ENCODE measurements at places on chromosomes 16 and 17. TPM values are rescaled to one million over a fixed set of nuclear protein-coding genes. Genes with fewer than 3 reads are reported as not detected.

The KRTAP4-1 gene
- polyA plus RNA-seq, result not detected

- DNase-seq, result no peak
These were observed 51.1 kb downstream of the SF3B3 start for GRCh38 chr16:70574595-70575271.

DNA sequence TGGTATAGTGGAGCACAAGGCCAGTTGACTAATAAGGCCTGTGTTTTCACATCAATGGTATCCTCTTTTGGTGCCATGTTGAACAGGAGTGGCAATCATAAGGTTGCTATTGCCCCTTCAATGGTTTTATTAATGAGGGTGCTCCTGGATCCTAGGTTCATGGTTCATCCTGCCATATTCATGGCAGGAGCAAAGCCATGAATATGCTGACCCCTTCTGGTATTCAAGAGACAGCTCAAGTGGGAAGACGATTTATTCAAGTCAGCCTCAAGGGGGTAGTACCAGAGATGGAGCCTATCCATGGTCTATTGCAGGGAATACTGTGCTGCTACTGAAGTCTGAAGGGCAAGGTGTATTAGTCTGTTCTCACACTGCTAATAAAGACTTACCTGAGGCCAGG, 2.6 kb downstream of the ABCA9 start:
- DNase-seq, result no peak

The SLC7A6OS gene
- polyA plus RNA-seq, result 19.5 TPM

The LAT gene
- polyA plus RNA-seq, result 11.0 TPM

- DNase-seq, result no peak
These were observed 129.4 kb downstream of the TANGO6 start for GRCh38 chr16:68972720-68973119.

- no peak for DNase-seq
These were observed 122.8 kb upstream of the HS3ST4 start for GRCh38 chr16:25568991-25569390.

GRCh38 chr17:56739376-56739775, 94.3 kb downstream of the C17orf67 start:
- no peak for DNase-seq

The SDK2 gene
- polyA plus RNA-seq, result 8.8 TPM

DNA sequence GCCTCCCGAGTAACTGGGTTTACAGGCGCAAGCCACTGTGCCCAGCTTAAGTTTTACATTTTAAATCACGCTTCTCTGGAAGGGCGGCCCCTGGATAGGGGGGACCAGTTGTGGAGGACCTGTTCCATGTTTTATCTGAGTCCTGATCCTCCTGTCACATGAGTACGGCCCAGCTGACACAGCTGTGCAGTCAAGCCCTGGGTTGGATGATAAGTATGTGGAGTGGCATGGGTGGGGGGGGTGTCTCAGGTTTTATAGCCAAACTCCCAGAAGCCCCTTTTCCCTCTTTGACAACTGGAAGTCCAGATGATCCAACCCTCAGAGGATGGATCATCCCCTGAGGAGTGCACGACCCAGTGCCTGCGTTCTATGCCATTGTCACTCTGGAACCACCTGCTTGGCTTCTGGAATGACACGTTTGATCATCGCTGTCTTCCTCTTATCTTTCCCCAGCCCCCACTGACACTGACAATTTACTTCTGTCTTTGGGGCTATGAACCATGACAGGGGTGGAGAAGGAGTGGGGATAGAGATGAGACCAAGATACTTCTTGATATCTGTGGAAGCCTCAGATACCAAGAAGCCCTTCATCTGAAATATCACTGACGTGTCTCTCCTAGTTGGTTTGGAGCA, 191.2 kb downstream of the MSI2 start:
- no peak for DNase-seq

The CD79B gene
- polyA plus RNA-seq, result 2.8 TPM

- no peak for DNase-seq
These were observed 1.7 kb upstream of the PIGS start for GRCh38 chr17:28573040-28573380.

- no peak for DNase-seq
These were observed 22.5 kb downstream of the MILR1 start for GRCh38 chr17:64471440-64471839.

DNA sequence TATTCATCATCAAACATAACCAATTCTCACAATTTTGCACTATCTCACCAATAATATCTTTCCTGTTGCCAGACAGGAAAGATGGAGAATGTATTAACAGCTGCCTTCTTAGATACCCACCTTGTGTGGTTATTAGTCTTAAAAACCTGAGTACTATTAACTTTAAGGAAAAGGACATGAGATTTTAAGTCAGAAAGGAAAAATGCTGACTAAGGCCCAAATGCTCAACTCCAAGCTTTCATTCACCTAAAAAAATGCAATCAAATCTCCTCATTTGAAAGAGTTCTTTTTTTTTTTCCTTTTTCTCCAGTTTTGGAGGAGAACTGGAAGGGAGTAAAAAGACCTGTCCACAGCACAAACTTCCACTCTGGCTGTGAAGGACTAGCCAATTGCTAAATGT, 61.3 kb upstream of the PHOSPHO1 start:
- no peak for DNase-seq

The CLEC18B gene
- 113 TPM for polyA plus RNA-seq

The VMO1 gene
- polyA plus RNA-seq, result 0.64 TPM

The SLC16A13 gene
- 2.9 TPM for polyA plus RNA-seq

DNA sequence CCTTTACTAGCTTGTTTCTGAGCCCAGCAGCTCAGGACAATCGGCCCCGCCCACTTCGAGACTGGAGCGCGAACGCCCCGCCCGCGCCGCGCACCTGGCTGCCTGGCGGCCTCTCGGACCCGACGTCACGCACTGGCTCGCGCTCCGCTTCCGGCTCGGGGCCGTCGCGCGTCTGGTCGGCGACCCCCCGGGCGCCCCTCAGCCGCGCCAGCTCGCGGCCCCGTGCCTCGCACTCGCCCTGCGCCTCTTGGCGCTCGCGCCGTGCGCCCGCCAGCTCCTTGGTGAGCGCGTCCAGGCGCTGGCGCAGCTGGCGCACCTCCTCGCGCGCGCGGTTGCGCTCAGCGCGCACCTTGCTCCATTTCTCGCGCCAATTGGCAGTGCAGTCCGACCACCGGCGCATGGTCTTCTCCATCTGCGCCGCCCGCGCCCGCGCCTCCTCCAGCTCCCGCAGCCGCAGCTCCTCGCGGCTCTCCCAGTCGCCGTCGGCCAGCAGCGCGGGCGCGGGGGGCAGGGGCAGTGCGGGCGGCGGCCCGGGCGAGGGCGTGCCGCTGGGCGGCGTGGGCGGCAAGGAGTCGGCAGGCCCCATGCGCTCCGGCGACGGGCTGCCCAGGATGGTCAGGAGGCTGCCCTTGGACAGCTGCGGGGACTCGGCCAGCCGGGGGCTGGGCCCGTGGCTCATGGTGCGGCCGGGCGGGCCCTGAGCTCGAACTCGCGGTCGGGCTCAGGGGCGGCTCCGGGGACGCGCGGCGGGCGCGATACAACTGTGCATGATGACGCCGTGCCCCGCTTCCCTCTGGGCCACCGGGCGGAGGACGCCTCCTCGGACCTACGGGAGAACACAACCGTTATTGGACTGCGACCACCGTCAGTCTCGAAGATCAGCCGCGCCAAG, 7.6 kb downstream of the CCDC102A start:
- no peak for DNase-seq

The ICAM2 gene
- 30.8 TPM for polyA plus RNA-seq

The FOXN1 gene
- 0.33 TPM for polyA plus RNA-seq

- DNase-seq, result no peak
These were observed 31.0 kb upstream of the RHOT1 start for GRCh38 chr17:32111141-32111771.

The CRYBA1 gene
- not detected for polyA plus RNA-seq

- DNase-seq, result no peak
These were observed 23.0 kb downstream of the NPTX1 start for GRCh38 chr17:80453126-80453997.

The FAM234A gene
- 91.2 TPM for polyA plus RNA-seq

DNA sequence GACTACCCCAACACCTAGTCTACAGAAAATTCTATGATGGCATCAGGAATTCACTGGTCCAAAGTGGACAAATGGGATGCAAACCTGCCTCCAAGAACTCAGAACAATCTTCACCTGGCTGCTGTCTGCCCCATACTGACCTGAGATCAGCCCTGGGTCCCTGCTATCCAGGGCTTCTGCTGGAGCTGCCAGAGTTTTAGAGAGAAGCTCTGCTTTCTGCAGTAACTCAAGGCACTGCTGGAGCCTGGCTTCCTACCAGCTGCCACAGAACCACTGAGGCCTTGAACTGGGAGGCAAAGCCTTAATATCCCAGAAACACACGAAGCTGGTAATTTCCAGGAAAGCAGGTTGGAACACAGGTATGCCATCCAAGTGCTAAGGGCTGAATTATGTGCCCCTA, 7.5 kb downstream of the TMEM170A start:
- DNase-seq, result no peak

- DNase-seq, result no peak
These were observed 308.9 kb upstream of the MON1B start for GRCh38 chr16:76882105-76882504.

GRCh38 chr17:3738562-3739295, 15.0 kb downstream of the HASPIN start:
- no peak for DNase-seq

GRCh38 chr17:42174126-42174783, 6.7 kb downstream of the KCNH4 start:
- no peak for DNase-seq

DNA sequence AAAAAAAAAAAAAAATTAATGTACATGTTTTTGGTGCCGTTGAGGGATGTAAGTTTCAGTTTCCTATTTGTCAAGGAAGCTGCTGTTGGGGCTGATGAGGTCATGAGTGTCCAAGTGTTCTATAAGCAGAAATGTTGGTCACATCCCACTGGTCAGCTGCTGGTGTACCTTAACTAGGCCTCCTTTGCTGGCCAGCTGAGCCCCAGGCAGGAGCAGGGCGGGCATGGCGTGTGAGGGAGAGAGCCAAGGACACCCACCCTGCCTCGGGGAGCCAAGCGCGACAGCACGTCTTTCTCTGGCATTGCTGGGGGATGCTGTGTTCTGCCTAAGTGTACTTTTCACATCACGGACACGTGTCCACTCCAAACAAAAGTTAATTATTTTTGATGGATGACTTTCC, 108.1 kb upstream of the CDC42EP4 start:
- no peak for DNase-seq

GRCh38 chr17:7219812-7220592, at the start of the genes ACADVL and DLG4:
Gene ACADVL, plus strand, starts transcription at chr17:7219938. Its CDS starts 47 bp downstream, at chr17:7219985.
Gene DLG4, minus strand, starts transcription at chr17:7219836.
- no peak for DNase-seq

DNA sequence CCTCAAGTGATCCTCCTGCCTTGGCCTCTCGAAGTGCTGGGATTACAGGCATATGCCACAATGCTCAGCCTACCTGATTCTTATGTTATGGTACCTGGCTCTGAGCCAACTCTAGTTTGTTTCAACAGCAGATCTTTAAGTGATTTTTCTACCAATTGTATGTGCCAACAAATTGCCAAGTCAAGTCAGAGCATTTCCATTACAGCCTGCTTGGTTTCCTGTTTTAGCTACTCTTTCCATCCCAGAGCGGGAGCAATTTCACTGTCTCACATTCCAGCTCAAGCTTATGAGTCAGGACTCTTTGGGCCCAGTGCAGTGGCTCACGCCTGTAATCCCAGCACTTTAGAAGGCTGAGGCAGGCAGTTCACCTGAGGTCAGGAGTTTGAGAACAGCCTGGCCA, 30.8 kb upstream of the RBBP6 start:
- DNase-seq, result no peak

DNA sequence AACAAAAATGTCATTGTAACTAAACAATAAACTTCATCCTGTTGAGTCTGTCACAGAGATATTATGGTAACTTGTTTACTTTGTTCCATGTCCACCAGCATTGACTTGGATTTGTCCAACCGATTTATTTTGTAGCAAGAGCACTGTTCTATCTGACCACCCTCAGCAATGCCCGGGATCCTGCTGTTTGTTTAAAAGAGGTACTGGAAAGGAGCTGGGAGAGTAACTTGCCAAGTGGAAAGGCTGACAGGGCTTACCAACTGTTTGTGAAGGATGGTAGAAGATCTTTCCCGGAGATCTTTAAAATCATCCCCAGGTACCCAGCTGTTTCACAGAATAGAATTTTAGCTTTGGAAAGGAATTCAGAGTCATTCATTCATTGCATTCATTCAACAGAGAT, 59.1 kb upstream of the BCAR1 start:
- no peak for DNase-seq

GRCh38 chr16:69219279-69219678, 32.3 kb downstream of the SNTB2 start:
- no peak for DNase-seq

DNA sequence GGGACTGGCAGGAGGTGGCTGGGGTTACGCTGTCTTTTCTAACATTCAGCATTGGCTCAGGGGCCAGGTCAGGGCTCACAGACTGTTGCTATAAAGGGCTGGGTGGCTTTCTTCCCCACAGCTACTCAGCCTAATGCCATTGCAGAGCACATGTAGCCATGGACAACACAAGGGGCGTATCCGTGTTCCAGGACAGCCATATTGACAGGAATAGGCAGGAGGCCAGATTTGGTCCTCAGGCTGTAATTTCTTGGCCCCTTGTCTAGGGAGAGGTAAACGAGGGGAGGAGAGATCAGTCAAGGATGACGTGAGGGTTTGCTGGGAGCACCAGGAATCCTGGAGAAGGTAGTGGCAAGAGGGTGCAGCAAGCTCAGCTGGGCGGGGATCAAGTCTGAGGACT, 21.2 kb upstream of the MYO15B start:
- no peak for DNase-seq

GRCh38 chr17:17111401-17112393, 69.4 kb downstream of the MPRIP start:
- DNase-seq, result no peak

The KRT32 gene
- not detected for polyA plus RNA-seq

DNA sequence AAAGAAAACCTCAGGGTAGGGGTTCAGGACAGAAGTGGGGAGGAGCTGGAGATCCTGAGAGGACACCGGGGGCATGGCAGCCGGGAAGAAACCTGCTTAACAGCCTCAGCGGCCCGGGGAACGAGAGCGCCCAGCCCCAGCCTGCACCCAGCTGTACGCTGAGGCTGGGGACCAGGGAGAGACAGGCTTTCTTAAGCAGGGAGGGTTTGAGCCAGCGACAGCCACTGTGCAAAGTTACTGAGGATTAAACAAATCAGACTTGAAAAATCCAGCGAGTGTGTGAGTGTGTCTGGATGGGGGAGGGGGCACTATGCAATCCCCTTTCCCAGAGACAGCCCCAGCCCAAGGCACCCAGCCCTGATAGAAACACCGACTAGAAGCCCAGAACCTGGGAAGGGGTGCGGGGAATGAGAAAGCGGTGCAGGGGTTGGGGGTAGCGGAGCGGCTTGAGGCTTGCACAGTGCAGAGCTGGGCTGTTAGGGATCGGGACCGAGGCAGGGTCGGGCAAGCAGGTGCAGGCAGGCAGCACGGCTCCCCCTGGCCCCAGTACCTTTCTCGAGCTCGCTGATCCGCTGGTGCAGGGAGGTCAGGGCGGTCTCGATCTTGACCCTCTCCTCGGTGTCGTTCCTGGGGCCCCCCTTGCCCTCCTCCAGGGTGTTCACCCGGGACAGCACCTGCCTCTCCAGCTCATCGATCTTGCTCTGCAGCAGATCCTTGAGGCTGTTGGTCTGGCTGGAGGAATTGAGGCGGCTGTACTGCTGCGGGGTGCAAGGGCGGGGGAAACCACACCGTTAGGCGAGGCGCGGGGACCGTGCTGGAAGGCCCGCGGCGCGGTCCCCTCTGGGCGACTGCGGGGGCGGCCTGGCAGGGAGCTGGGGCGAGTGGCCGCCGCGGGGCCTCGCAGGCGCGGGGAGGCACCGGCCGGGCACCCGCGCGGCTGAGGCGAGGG, 1.2 kb downstream of the NPTX1 start:
- DNase-seq, result no peak

GRCh38 chr16:10675216-10675615, 19.5 kb downstream of the TEKT5 start:
- no peak for DNase-seq

- no peak for DNase-seq
These were observed 24.8 kb upstream of the PIK3R6 start for GRCh38 chr17:8892338-8892690.

The ARHGDIG gene
- polyA plus RNA-seq, result 6.0 TPM
